ENCODE measurements at places on chromosomes 3 and 15.

DNA sequence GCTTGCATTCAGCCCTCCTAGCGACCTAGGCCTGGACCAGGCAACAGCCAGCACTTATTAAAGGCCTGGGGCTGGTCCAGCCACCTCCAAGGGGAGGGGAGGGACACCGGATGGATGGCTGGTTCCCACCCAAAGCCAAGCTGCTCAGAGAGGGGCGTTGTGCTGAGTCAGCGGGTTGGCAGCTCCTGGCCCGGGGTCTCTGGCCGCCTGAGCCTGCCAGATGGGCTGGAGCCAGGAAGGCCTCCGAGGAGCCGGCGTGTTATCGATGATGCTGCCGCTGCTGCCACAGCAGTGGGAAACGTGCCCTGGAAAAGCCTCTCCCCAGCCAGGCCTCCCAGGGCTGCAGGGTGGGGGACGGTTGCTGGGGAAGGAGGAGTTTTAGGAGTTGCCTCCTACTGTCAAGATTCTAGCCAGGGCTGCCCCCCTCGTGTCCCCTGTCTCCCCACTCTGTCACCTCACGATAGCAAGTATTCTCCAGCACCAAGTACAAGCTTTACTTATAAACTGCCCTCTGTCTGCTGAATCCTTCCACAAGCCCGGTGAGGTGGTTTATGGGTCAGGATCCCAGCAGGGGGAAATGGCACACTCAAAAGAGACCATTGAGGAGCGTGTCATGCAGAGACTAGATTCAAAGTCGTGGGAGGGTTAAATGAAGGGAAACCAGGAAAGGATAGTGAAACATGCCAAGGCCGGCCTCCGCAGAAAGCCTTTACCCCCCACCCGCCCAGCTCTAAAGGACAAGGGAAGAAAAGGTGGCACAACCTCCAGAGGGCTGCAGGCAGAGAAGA lies 43.2 kb upstream of the TSEN2 start:
- no peak for DNase-seq

GRCh38 chr3:139909811-139910210 lies 25.2 kb upstream of the CLSTN2 start:
- no peak for DNase-seq

GRCh38 chr3:23201154-23201838 lies 1.8 kb upstream of the UBE2E2 start:
- no peak for DNase-seq

DNA sequence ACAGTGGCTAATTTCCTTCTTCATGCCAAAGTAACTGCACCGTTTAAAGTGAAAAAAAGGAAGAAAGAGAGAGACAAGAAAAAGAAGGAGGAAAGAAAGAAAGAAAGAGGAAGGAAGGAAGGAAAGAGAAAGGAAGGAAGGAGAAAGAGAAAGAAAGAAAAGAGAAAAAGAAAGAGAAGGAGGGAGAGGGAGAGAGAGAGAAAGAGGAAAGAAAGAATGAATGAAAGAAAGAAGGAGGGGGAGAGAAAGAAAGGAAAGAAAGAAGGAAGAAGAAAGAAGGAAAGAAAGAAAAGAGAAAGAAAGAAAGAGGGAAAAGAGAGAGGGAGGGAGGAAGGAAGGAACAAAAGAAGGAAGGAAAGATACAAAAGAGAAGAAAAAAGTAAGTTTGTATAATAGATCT lies 100.6 kb downstream of the GTPBP8 start:
- DNase-seq, result no peak

DNA sequence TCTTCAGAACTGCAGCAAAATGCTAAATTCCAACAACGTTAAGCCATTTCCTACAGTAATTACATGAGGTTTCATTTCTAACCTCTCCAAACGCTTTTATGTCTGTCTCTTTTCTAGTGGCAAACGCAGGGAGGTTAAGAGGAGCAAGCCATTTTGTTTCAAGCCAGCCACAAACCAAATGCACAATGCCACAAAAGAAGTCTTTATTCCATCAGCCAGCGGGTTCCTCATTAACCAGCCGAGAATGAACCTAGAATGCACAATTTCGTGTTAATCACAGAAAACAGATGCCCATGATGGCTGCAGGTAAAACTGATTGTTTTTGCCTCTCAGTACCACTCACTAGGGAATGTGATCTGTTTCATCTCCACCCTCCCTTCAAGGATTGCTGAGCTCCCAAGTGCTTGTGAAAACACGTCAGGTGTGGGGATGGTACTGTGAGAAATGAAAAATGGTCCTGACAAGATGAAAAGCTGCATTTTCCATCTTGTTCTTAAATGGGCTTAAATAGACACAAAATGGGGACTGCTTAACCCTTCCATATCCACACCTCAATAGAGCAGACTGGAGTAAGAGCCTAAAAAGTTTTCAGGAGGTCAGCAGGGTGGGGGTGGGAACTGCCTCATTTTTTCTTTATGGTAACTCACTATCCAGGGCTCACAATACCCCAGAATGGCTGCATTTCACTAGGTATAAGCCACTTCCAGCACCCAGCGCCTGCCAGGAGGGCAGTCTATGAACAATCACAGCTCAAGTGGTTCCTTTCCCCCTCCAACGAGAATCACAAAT lies 277.1 kb downstream of the MAGI1 start:
- no peak for DNase-seq

GRCh38 chr3:25856902-25857518 lies 67.1 kb downstream of the OXSM start:
- DNase-seq, result peak; percentile 27

DNA sequence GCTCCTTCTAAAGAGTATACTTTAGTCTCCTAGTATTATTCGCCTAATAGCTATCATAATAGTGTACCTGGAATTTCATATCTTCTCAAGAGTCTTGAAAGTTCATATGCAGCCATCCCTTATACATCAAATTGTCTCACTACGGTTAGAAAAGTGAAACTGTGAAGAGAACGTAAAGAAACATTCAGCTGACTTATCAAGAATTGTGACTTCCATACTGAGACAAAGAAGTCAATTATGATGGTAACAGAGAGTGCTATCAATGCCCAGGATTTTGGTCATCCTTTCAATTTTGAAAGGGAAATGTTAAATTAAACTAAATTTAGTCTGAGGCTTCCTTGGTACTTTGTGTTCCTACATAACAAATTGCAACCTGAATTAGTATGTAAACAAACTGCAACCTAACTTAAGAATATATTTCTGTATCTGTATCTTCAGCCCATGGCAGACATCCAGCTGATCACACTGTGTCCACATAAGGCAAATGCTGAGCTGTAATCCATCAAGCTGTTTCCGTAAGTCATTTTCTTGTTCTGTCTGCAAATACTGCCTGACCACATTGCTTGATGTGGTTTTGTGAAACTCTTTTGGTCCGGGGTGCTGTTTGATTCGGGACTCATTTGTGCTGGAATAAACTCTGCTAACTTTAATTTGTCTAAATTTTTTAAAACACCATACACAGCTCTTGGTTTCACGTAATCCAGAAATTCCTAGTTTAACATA lies 469.6 kb downstream of the SI start:
- DNase-seq, result no peak

DNA sequence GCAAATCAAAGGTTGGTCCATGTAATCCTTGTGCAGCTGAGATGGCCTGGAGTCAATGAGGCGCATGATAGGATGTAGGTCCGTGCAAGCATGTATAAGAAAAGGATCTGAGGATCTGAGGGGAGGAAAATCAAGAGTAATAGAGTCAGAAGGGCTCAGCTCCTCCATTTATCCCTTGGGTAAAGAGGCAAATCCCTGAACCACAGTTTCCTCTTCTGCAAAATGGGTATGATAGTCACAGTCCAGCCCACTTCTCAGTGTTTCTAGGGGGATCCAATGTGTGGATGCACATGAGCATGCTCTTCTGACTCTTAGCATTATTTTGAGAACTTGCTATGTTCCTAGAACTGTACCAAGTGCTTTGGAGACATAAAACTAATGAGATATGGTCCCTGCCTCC lies 67.9 kb downstream of the BFSP2 start:
- no peak for DNase-seq

DNA sequence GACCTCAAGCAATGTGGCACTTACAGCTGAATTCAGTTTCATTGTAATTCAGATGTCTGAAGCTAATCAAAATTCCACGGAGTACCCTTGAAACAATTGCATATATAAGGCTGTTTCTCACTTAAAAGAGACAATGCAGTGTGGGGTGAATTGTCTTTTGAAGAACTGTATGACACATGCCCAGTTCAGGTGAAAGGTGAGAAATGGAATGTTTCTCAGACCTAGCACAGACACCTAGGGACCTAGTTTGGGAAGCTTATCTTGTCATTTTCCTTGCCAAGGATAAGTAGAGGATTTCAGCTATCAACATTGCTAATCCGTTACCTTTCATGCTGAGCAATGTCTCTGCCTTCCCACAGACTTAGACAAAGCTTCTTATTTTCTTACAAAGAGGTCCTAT lies 36.3 kb downstream of the MBNL1 start:
- DNase-seq, result no peak

- no peak for DNase-seq
These were observed 16.2 kb downstream of the SPSB4 start for GRCh38 chr3:141067206-141067974.

GRCh38 chr15:78991476-78991875 lies 46.6 kb upstream of the CTSH start:
- no peak for DNase-seq

DNA sequence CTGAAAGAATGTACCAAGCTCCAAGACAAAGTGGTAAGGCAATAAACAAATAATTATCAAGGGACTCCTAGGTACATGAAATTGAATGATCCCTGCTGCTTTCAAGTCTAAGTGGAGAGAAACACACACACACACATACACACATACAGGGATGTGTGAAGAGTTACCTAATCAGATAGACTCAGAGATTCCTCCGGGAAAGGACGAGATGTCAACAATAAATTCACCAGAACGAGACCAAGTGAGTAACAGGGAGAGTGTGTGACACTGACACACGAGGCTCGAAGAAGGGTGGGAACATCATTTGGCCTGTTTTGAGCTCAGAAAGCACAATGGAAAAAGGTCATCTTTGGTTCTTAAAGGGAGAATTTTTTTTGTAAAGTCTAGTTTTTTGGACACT lies 13.4 kb downstream of the LRIG1 start:
- DNase-seq, result no peak

- no peak for DNase-seq
These were observed 10.6 kb downstream of the IL17RB start for GRCh38 chr3:53856964-53857363.

- no peak for DNase-seq
These were observed 65.5 kb upstream of the ADAMTSL3 start for GRCh38 chr15:83588441-83588840.

DNA sequence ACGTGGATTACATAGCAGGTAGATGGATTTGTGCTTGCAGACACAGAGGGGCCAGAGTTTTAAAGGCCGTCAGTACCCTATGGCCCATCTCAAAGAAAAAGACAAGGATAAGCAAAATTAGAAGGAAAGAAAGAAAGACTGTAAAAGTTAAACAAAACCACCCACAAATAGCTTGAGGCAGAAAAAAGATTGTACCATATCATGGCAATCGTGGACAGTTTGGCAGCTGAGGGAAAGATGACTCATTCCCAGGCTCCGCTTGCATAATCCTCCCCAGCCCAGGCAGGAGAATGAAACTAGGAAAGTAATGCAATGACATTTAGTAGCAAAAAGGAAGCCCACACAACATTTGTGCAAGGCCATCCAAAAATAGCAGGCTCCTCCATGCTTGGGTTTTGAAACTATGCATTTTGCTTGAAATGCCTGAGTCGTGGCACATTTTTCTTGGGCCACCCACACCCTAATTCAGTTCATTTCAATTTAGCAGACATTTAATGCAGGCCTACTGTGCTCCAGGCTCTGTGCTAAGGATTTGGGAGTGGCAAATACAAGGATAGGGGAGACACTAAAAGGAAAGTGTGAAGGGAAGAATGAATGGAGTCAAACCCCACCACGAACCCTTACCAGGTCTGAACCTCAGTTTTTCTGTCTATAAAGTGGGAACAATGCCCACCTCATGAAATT lies 40.9 kb upstream of the SMAD3 start:
- peak; percentile 64 for DNase-seq

DNA sequence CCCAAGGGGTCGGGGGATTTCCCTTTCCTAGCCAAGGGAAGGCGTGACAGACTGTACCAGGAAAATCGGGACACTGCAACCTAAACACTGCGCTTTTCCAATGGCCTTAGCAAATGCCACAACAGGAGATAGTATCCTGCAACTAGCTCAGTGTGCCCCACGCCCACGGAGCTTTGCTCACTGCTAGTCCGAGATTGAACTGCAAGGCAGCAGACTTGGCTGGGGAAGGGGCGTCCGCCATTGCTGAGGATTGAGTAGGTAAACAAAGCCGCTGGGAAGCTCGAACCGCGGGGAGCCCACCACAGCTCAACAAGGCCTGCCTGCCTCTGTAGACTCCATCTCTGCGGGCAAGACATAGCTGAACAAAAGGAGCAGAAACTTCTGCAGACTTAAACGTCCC lies 72.3 kb upstream of the THRB start:
- DNase-seq, result no peak
